Stimulated activated CD4-positive, alpha-beta T cell treated with anti-CD3 and anti-CD28 coated beads, TNF-alpha, amount 100 ng/mL, for 24 hours (primary cell): ENCODE measurements at places on chromosomes 4 and X.

GRCh38 chr4:173878701-173879100 is 348.7 kb upstream of the HAND2 start:
- DNase-seq, result no peak

- no peak for DNase-seq
Measured at GRCh38 chrX:34119122-34119521, 13.0 kb downstream of the FAM47A start.

DNA sequence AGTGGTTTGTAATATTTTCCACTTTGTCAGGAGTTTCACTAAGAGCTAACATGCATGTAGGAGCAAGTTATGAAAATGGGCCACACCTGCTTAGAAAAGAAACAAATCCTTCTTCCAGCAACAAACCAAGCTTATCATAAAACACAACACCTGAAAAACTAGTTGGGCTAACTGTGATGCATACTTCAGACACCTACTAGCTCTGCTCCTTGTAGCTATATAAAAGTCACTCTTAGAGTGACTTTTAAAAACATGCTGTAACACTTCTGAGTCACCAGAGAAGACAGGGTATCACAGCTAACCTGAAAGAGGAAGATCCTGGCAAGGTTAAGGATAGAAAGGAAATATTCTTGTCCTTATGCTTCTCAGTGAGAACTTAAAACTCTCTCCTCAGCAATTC is 3.6 kb upstream of the SLAIN2 start:
- no peak for DNase-seq

- no peak for DNase-seq
Measured at GRCh38 chr4:101251261-101251660, 96.1 kb downstream of the PPP3CA start.

- DNase-seq, result no peak
Measured at GRCh38 chr4:140004922-140005627, 148.9 kb downstream of the MAML3 start.

DNA sequence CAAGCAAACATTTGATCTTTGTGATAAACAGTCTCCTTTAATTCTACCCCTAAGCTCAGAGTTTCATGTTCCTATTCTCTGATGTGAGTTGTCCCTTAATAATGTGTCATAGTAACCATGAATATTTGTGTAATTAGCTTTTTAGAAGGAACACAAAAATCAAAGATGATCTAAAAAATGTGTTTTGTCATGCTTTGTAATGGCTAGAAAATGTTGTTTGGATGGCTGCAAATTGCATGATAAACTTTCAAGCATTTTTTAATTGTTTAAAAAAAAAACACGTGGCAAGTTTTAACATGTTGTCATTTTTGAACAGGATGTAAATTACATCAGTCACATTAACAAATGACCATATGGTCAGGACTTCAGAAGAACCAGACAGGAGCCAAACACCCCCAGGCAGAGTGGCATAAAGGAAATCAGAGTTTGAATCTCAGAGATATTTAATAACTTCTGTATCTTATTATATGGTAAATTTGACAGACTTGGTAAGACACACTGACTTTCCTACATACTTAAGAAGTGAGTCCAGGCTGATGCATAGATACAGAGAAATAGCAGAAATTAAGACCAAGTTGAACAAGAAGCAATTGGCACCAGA is 223.9 kb upstream of the VEGFC start:
- no peak for DNase-seq

- DNase-seq, result no peak
Measured at GRCh38 chrX:139559383-139560042, 29.0 kb downstream of the F9 start.

GRCh38 chr4:26713563-26714151 is 129.8 kb downstream of the TBC1D19 start:
- no peak for DNase-seq

- no peak for DNase-seq
Measured at GRCh38 chr4:152195888-152196287, 340.0 kb downstream of the FBXW7 start.

DNA sequence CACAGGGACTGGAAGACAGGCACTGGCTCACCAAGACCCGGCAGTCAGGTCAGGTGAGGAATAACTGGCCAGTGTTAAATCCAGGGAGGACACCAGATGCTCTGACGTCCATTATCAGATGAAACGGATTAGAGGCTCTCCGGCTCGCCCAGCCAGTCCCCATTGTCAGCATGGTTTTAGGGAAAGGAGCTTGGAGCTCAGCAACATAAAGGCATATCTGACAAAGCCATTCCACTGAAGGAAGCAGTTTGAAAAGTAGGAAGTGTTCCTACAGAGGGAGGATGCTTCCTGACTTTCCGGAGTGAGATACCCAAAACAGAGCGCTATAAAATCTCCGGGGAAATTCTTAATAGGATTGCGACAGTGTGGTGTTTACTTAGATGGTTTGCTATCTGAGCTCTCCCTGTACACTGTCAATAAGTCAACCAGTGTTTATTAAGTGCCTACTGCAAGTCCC is 14.8 kb downstream of the NDNF start:
- DNase-seq, result no peak

- DNase-seq, result no peak
Measured at GRCh38 chr4:169566021-169566818, 46.2 kb downstream of the NEK1 start.

DNA sequence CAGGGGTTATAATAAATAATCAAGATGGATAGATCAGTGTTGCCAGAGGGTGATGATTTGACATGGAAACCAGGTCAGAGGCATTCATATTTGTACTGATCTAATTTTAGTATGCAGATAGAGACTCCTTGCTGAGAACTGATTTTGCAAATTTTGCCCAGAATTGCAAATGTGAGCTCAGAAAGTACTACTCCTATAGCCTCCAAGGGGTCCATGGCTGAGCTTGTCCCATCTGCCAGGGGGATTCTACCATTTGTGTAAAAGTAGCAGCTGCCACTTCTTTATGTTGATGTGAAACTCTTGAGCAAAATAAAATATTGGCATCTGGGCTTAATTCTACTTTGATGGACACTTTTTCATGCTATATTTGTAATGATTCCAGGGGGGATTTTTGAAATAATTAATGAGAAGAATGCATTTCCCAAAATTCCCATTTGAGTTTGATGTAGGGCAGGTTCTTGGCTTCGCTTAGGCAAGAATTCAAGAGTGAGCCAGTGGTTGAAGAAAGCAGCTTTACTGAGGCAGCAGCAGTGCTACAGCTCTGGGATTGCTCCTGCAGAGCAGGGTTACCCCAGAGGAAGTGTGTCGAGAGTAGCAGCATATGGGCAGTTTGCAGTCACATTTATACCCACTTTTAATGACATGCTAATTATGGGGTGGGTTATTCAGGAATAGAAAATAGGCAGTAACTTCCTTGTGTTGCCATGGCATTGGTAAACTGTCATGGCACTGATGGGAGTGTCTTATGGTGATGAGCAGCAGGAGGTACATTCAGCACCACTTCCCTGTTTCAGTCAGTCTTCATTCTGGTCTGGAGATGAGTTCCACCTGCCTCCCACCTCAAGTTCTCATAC is 38.7 kb upstream of the DCLK2 start:
- DNase-seq, result no peak

- no peak for DNase-seq
Measured at GRCh38 chr4:152771741-152772533, 7.6 kb downstream of the TIGD4 start.

DNA sequence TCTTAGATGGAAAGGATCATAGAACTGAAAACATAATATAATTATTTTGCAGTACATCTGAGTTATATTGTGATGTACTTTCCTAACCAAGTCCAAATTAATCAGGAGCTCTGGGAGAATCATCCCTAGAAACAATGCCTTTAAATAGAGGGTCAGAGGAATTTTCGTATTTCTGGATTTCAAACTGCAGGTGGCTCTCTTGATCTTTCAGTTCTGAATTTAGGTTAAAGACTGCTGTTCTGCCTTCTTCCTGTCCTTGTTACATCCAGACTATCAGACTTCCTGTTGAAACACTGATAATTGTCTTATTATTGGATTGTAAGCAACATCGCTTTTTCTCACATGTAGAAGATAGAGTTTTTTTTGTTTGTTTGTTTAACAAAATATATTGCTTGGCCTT is 142.7 kb downstream of the RPA4 start:
- no peak for DNase-seq

- no peak for DNase-seq
Measured at GRCh38 chr4:116389139-116389538, 696.2 kb downstream of the TRAM1L1 start.

- no peak for DNase-seq
Measured at GRCh38 chrX:40247848-40248622, 150.3 kb upstream of the BCOR start.

DNA sequence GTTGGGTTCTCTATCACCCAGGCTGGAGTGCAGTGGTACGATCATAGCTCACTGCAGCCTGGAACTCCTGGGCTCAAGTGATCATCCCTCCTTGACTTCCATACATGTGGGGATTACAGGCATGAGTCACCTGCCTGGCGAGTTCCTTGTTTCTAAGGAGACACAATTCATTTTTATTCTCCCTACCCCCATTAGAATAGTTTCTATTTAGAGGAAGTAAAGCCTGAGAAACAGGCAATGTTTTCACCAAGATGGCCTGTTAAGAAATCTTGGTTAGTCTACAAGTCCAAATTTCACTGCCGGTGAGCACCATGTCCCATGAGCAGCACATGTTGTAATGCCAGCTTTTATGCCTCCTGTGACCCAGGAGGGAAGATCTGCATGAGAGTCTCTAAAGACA is 5.7 kb downstream of the CYBB start:
- no peak for DNase-seq

DNA sequence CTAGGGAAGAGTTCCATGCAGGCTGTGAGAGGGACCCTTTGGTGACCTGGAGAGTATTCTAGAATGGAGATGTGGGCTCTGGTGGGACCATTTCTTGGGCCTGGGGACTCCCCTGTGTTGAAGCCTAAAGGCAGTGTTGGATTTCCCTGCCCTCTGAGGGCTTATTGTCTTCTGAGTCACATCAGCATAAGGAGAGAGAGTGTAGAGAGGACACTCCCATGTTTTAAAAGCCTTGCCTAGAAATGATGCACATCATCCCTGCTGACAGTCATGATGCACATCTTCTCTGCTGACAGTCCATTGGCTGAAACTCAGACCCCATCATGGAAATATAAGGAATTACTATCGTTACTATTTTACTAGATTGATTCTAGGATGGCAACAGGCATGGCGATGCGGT is 51.9 kb downstream of the FAM114A1 start:
- DNase-seq, result no peak

GRCh38 chrX:108312011-108312410 is 126.2 kb downstream of the COL4A6 start:
- no peak for DNase-seq

DNA sequence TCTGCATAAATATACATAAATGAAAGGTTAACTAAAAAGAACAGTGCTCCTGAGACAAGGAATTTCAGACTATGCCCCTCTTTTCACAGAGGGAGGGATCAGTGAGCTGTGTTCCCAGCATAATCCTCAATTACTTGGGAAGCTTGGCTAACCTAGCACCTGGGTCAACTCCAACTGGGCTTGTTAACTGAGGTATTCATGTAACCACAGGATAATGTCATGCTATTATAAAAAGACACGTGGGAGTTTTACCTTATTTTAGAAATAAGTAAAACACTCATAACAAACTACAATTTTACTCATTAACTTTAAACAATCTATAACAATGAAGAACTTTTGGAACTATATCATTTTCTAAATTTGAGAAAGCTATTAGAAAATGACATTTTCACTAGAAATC is 48.6 kb downstream of the RPGR start:
- no peak for DNase-seq

DNA sequence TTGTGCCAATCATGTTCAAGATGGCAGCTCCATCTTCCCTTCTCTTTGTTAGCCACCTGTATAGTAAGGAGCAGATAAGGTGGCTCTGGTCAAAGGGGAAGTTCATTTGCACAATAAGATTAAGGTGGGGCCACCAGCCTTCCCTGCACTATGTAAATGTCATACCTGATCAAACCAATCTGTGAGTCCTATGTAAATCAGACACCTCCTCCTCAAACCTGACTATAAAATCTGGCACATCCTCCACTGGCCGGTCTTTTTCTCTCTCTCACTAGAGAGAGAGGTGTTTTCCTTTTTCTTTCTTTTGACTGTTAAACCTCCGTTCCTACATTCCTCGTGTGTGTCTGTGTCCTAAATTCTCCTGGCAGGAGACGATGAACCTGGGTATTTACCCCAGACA is 572.5 kb upstream of the AADAT start:
- DNase-seq, result no peak

DNA sequence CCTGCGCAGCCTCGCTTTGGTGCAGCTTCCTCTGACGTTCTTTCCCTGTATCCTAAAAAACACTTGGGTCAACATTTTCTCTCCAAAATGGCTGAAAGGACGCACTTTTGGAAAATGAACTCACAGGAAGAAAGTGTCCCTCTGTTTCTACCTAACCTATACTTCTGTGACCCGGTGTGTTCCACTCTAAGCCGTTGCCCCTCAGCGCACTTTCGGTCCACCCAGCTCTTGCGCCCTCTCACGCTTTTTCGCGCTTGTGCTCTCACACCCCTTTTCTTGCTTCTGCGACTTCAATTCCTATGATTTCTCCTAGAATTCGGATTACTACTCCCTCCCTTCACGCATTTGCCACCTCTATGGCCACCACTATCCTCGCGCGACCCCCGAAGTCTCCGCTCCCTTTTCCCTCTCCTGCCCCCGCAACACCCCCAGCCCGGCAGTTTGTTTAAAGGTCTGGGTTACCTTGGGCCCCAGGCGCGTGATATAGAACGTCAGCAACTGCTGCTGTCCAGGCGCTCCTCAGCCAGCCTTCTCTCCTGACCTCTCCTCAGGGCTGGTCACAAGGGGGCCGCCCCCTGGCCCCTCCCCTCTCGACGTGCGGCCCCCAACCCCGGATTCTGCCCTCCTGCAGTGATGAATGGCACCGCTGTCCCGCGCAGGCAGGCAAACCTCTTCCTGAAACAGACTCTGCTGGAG is at the start of gene USP51:
TSS of gene USP51 (minus strand) at position 535 of the 696 bp plus-strand sequence. CDS start 909 bp downstream, outside the sequence.
- DNase-seq, result no peak

DNA sequence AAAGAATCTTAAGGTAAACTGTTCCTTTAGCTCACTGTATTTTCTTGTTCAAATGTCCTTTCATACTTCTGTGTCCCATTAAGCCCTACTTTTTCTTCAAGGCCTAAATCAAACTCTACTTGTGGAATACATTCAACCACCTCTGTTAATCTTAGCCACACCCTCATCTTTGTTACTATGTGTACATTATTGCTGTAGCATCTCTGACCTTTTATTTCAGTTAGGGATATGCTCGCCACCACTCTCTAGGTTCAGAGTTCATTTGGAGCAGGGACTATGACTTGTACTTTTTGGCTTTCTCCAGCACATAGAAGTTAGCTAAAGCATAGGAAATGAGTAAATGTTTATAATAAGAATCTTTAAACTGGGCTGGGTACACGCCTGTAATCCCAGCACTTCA is 6.8 kb upstream of the PNPLA4 start:
- no peak for DNase-seq

GRCh38 chr4:25863347-25863784 is 578 bp upstream of the SEL1L3 start:
- DNase-seq, result no peak

DNA sequence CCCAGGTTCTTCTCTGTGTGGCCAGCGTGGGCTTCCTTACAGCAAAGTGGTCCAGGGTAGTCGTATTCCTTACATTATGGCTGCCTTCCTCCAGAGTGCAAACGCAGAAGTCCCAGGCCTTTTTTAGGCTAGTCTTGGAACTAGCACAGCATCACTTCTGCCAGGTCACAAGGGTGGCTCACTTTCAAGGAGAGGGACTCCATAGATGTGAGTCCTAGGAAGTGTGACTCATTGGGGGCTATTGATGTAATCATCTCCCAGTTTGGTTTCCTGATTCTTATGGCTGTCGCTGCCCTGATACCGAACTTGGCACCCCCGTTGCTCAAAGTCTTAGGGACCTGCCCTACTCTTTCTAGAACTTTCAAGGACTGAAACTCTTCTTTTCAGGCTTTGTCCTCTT is 140.0 kb downstream of the DCK start:
- no peak for DNase-seq
